Hematopoietic multipotent progenitor cell treated with erythropoietin and hydrocortisone succinate and interleukin-3 and kit ligand, for 4 days (in vitro differentiated cells): ENCODE measurements at places on chromosomes 11 and 22.

- no peak for DNase-seq
Measured at GRCh38 chr11:106466521-106467080, 389.1 kb downstream of the AASDHPPT start.

- DNase-seq: no peak
Measured at GRCh38 chr11:110294509-110294908, 1.9 kb downstream of the RDX start.

DNA sequence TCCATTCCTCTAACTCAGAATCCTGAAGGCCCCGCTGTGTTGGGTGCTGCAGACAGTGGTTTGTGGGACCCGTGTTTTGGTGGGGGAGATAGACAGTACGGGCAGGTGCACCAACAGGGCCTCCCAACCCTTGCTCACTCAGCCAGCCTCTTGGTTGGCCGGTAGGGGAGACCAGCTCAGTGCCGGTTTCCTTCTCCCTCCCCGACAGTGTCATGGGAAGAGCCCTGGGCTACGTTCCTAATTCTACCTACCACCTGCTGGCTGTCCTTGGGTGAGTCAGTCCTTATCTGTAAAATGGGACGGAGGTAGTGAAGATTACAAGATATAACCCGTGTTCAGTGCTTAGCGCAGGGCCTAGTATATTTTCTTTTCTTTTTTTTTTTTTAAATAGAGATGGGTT lies 5.9 kb downstream of the TMEM134 start:
- DNase-seq: no peak

DNA sequence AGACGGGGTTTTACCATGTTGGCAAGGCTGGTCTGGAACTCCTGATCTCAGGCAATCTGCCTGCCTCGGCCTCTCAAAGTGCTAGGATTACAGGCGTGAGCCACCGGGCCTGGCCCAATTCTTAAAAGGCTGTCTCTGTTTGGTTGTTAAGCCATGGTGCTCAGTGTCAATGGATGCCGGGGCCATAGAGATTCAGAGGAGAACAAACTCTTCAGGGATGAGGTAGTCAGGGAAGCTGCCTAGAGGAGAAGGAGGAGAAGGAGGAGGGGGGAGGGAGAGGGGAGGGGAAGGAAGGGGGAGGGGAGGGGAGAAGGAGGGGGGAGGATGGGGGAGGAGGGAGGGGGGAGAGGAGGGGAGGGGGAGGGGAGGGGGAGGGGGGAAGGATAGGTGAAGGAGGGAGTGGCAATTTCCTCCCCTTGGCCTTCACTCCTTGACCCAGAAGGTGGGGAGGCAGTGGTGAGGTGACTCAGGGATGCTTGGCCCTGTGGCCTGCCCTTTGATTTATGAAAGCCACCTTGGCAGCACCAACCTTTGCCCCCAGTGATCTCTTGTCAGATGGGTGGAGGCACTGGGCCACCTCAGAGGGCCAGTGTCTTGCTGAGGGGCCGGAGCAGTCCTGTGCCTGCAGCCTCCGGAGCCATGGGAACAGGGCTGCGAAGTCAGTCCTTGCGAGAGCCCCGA lies at the start of gene C11orf86:
TSS of gene C11orf86 (plus strand) at position 581 of the 681 bp plus-strand sequence. CDS start at position 640, 59 bp downstream.
- DNase-seq: no peak

DNA sequence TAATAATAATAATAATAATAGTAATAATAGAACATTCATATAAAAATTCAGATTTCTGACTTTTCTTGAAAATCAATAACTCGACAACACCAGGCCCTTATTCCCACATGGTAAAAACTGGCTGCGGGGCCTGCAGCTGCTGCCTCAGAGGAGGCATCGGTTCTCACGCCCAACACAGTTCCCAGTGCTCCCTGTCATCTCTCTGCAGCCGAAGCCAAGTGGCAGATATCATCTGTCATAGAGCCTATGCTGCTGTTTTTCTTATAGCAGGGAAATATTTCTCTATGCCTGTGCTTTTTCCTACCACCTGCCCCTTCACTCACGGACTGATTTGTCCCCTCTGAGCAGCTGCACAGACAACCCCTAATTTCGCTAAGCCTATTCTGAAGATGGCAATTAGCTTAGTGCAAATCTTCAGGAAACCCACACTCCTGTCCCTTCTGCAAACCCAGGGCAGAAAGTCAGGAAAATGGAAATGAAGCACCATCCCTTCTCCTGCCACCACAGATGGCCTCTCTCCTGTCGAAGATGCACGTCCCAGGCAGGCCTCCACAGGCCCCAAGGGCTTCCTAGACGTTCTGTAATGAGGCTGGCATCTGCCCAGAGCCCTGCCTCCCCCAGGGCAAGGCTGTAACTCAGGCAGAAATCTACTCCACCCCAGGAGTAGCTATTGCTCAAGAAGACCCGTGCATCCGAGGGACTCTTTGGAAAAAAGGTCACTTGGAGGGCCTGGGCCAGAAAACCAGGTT lies 66.7 kb downstream of the SYN3 start:
- DNase-seq: no peak

- peak; percentile 12 for DNase-seq
Measured at GRCh38 chr11:109421981-109422869, at the start of gene C11orf87. Gene C11orf87, plus strand, starts transcription at chr11:109422190. Its CDS starts 1,444 bp downstream, at chr11:109423634.

- no peak for DNase-seq
Measured at GRCh38 chr11:7422544-7423331, 62.6 kb upstream of the OLFML1 start.

DNA sequence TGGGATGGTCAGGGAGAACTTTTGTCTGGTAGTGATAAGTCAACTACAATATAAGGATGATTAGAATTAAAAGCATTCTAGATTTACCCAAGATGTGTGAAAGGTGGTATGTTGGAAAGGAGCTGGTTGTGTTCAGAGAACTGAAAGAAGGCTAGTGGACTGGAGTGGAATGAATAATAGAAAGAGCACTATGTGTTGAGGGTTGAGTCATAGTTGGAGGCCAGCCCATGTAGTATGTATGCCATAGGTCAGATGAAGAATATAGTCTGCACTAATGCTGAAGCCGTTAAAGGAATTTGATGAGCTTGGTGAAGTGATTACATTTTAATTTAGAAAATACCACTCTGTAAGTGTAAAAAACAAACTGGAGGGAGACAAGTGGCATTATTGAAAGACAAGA lies 514.1 kb downstream of the CNTN5 start:
- no peak for DNase-seq
